Smooth muscle cell of the pulmonary artery (primary cell): ENCODE measurements at places on chromosomes 4 and X. TPM values are rescaled to one million over a fixed set of nuclear protein-coding genes. Genes with fewer than 3 reads are reported as not detected.

The INTS6L gene
- 3.6 TPM in 2 replicates for total RNA-seq

The MAGEB4 gene
- total RNA-seq: not detected in 2 replicates

The MTTP gene
- total RNA-seq: 0.33 TPM in 1 of 2 replicates, not detected in the other

The HPSE gene
- total RNA-seq: 0.13 and 0.33 TPM in 2 replicates

The GAGE12E gene
- total RNA-seq: not detected in 2 replicates

The SHISA3 gene
- total RNA-seq: 12.9 and 16.5 TPM in 2 replicates

The AKAP14 gene
- not detected in 2 replicates for total RNA-seq

The SRPK3 gene
- 0.91 and 3.6 TPM in 2 replicates for total RNA-seq

The CXorf49 gene
- total RNA-seq: not detected in 2 replicates
